ENCODE measurements at places on chromosomes 12 and 14.
A peak's percentile ranks its signal among the peaks of the same experiment; 100 is the strongest.

DNA sequence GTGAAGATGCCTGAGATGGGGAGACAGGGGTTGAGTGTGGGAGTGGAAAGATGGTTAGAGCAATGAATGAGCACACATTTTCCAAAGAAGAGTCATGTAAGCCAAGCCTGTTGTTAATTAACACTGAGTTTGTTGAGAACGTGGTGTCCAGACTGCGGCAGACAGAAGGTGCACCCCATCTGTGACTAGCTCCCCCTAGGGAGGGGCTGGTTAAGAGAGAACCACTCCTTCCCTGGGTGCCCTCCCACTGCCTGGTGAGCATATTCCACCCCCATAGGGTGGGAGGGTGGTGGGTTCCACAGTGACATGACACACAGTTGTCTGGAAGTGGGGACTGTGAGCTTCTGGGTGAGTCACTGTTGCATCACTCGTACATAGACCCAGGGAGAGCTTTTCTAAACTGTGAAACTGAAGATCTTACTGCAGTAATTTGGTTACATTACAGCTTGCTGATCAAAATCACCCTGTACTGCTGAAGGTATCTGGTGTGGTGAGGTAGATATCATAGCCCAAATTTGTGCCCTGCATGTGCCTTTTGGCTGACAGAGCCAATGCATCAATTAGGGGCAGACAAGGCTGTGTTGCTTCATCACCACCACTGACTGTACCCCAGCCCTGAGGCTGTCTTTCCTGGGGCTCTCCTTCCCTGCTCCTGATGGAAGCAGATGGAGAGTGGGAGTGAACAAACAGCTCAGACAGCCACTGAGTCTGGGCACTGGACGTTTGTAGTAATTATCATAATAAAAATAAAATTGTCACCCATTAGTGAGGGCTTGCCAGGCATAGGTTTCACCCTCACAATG lies 150.9 kb downstream of the EMP1 start:
- no peak for DNase-seq

DNA sequence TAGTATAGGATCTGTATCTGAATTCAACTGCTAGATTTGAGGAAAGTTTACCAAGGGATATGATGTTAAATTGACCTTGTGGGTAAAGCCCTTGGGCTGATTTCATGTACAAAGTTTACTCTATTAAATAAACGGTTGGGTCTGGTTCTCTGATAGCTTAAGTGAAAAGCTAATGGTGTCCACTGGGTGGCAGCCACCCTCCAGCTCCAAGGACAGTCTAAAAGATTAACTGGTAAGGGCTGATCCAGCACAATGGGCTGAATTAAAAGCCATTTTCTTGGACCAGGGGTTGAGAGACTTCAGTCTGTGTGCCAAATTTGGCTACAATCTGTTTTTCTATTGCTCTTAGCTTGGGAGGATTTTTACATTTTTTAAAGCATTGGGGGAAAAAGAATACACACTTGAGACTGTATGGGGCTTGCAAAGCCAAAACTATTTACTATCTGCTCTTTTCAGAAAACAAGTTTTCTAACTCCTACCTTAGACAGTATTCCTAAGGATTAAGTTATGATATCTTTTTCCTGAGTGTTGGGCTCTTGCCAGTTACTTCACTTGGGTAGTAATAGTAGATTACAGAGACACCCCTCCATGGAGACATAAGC lies 116.5 kb downstream of the GPHN start:
- DNase-seq = peak; percentile 9

- no peak for DNase-seq
These were observed 77.0 kb downstream of the BICD1 start for GRCh38 chr12:32183650-32184049.

DNA sequence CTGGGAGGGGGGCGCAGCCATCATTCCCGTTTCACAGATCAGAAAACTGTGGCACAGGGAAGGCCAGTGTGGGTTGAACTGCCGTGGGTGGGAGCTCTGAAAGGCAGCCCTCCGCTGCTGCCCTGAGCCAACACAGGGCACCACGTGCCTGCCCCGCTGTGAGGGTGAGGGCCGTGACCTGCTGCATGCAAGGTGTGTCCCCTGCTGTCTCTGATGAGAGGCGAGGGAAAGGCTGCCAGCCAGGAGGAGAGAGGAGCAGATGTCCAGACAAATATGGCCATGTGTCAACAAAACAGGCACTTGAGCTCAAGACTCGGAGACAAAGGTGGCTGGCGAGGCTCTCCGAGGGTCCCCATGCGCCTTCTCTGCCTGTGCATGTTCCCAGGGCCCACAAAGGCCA lies 108.8 kb downstream of the RBM19 start:
- no peak for DNase-seq

- no peak for DNase-seq
These were observed 3.4 kb upstream of the NXPH4 start for GRCh38 chr12:57213058-57213715.

- no peak for DNase-seq
These were observed 64.7 kb downstream of the MAP3K9 start for GRCh38 chr14:70744641-70745040.

GRCh38 chr12:62882696-62883095 lies 52.3 kb downstream of the PPM1H start:
- DNase-seq = no peak

GRCh38 chr14:23647619-23648018 lies 11.5 kb downstream of the DHRS2 start:
- no peak for DNase-seq

GRCh38 chr12:56469007-56469930 lies 891 bp downstream of the SPRYD4 start:
- no peak for DNase-seq

- DNase-seq = no peak
These were observed 300.5 kb downstream of the GRIN2B start for GRCh38 chr12:13680916-13681315.

DNA sequence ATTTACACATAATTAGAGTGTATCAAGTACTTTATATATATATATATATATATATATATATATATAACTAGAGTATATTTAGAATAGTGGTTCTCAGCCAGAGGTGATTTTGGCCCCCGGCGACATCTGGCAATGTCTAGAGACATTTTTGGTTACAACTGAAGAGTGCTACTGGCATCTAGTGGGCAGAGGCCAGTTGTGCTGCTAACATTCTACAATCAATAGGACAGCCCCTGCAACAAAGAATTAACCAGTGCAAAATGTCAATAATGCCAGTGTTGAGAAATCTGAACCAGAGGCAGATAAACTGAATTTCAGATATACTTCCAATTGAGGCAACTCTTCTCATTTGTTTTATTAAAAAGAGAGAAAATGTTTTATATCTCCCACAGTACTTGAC lies 8.9 kb downstream of the GTF2A1 start:
- no peak for DNase-seq

All from right renal cortex interstitium (tissue), 3 donors.